ENCODE measurements at places on chromosomes 6 and 20.

- no peak for DNase-seq
Observed at GRCh38 chr20:40521962-40522361, 167.1 kb downstream of the MAFB start.

DNA sequence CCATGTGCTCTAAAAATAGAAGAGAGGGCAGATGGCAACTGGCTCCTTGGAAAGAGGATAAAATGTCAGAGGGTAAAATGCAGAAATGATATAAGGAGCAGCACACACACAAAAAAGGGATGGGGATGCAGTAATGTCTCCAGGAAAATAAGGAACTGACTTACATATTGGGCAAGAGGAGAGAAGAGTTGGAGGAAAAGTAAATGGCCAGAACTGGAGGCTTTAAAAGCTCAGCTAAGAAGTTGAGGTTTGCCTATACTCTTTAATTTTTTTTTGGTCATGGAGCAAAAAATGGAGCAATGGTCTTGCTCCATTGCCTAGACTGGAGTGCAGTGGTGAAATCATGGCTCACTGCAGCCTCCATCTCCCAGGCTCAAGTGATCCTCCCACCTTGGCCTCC, 93.7 kb downstream of the SULF2 start:
- no peak for DNase-seq

- no peak for DNase-seq
Observed at GRCh38 chr20:16846006-16846405, 97.8 kb downstream of the OTOR start.

- no peak for DNase-seq
Observed at GRCh38 chr6:105881608-105882007, 204.5 kb upstream of the PRDM1 start.

- peak; percentile 66 for DNase-seq
Observed at GRCh38 chr20:2707353-2708072, 14.9 kb downstream of the EBF4 start.

GRCh38 chr20:24769878-24770627, 179.0 kb upstream of the CST7 start:
- peak; percentile 68 for DNase-seq

- DNase-seq, result no peak
Observed at GRCh38 chr20:63205896-63206295, 10.0 kb downstream of the YTHDF1 start.

DNA sequence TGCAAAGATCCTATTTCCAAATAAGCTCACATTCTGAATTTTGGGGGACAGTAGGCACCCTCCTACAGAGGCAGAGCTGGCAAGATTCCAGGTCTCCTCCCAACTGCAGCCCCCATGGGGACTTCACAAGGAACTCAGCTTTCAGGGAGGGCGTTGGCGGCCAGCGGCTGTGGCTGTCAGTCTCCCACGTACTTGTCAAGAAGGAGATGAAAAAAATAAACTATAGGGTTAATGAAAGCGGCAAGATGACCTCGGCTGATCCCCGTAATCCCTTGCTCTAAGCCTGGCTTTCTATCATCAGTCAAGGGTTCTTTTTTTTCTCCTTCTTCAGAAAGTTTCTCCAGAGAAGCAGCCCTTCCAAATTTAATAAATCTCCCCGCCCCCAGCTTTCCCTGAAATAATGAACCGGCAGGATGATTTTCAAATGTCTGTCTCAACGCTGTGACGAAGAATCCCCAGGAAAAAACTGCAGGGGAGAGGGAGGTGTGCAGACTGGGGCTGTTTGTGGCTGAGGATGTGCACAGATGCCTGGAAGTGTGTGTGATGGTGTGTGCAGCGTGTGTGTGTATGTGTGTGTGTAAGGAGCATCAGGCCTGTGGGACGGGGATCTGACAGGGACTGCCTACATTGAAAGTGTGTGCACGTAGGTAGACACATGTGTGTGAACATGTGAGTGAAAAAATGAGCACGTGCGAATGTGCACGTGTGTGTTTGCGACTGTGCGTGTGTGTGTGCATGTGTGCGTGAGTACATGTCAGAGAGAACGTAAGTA, 78.7 kb downstream of the SLC2A10 start:
- peak; percentile 38 for DNase-seq

DNA sequence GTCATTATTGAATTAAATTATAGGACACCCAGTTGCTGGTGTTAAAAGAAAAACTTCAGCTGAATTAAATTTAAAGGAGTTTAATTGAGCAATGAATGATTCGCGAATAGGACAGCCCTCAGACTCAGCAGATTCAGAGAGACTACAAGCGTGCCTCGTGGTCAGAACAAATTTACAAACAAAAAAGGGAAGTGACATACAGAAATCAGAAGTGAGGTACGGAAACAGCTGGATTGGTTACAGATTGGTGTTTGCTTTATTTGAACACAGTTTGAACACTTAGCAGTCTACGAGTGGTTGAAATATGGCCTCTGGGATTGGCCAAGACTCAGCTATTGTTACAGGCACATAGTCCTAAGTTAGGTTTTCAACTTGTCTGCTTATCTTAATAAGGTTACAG, 25.8 kb upstream of the TNFRSF21 start:
- no peak for DNase-seq

DNA sequence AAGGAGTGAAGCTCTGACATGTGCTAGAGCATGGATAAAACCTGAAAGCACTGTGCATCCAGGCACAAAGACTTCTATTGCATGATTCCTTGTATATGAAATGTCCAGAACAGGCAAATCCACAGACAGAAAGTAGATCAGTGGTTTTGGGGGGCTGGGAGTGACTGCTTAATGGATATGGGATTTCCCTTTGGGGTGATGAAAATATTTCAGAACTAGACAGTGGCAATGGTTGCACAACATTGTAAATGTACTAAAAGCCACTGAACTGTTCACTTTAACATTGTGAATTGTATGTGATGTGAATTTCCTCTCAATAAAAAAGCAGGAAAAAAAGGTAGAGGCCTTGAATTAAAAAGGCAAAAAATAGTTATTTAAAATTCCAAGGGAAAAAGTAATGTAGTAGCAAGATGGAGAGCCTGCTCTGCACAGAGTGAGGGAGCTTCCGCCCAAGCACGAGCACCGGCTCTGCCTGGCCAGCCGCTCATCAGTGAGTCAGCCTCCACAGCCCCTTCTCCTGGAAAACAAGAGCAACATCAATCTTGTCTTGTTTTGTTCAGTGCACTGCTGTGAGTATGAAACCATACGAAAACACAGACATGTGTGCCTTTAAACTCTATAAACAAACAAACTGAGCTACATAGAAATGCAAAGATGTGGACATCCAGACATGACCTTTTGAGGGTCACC, 74.6 kb upstream of the THBS2 start:
- DNase-seq, result no peak

GRCh38 chr20:9518576-9519175, 4.3 kb downstream of the LAMP5 start:
- DNase-seq, result no peak
